Cerebellar cortex (tissue), 1 donor: ENCODE measurements at places on chromosomes 4 and X.
A peak's percentile ranks its signal among the peaks of the same experiment; 100 is the strongest.

- DNase-seq: peak; percentile 61
These were observed 68.0 kb downstream of the NOCT start for GRCh38 chr4:139083607-139083955.

DNA sequence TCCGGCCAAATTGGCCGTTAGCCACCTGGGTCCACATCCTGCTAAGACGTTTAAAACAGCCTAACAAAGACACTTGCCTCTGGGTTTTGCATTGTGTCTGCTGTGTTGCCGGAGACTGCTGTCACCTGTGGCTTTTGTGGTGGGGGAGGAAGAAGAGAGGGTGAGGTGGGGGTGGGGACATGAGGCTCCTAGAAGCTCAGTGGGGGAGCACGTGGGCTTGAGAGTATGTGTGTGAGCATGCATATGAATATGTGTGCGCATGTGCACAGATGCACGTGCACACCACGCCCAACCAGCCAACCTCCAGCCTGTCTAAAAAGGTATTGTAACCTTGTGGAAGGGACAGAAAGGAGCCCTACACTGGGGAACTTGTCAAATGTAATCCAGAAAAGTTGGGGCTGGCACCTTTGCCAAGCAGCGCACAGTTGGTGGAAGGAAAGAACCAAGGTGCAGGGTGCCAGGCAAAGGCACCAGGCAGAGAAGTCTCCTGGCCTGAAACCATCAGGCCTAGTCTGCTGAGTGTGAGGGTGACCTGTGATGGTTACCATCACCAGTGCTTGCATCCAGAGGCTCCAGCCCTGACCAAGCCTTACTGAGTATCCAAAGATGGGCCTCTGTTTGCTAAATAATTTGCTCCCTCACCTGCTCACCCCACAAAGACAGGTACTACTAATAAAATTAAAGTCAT is 10.1 kb upstream of the SASH3 start:
- DNase-seq: no peak

DNA sequence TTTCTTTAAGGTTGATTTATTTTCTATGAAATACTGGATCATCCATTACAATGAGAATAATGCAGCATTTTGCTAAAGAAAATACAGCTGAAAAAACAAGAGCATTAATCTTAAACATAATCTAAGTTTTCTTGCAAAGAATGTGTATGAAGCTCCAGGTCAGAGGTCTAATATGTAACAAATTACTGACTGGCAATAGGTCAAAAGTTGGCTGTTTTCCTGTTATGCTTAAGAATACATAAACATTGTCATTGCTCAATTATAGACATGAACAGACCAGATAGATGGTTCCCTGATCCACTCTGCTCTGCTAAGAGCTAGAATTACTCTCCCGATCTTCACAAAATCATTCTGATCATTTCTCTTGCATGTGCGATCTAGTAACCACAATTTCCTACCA is 718.6 kb downstream of the PDHA2 start:
- no peak for DNase-seq

DNA sequence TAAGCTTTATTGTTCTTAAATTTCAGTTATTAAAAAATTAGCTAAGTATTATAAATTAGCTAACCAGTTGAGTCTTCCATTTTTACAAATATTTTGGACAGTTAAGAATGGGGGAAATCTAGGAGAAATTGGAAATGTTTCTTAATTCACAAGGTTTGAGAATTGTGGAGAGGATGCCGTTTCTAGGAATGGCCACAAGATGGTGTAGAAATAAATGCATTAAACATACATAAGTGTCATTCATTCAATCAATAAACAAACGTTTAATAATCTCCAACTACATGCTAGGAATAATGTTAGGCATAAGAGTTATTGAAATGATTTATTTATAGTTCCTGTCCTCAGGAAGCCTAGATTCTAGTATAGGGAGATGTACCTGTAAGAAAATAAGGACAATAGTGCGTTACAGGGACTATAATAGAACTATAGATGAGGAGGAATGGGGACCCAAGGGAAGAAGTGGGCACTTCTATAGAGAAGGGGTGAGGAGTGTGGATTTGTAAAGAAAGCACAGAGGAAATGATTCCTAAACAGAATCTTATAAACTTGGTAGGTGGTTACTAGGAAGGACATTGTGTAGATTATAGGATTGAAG is 195.7 kb upstream of the ANK2 start:
- no peak for DNase-seq

GRCh38 chrX:72271812-72272211 is 5.2 kb downstream of the RPS4X start:
- DNase-seq: no peak

DNA sequence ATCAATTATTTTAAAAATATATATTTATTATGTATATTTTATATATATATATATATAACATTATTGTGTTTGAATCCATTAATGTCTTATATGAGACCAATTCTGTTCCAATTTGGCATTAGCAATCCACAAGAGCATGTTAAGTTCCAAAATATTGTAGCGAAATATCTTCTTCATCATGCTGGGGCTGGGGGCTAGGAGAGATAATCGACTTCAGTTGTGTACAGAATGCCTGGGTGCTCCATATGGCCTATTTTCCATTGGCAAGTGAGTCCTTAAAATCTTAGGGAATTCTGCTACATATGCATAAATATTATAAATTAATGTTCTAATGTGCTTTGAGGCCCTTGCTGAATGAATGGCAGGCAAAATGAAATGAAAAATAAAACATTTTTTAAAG is 117.7 kb downstream of the PCDH7 start:
- no peak for DNase-seq

DNA sequence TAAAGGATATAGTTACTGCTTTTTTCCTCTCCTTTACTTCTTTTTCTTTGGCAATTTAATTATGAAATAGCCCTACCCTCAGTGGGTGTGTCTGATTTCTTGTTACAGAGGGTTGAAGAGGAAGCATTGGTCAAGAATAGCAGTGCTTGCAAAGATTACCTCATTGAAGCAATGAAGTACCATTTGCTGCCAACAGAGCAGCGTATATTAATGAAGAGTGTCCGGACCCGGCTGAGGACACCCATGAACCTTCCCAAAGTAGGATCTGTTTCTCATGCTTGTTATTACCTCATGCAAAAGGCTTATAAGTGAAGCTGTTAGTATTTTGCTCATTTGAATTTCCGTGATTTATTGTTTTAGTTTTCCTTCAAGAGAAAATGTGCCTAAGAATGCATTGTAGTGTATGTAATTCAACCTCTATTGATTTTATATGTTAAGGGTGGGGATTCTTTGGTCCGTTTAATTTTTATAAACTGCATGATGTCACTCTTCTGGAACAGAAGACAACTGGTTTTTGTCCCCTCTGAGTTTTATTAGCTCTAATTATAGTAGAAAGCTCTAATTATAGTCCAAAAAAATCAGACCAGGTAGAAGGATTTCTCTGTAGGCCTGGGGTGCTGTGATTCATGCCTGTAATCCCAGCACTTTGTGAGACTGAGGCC is 27.9 kb upstream of the MSMO1 start:
- no peak for DNase-seq

DNA sequence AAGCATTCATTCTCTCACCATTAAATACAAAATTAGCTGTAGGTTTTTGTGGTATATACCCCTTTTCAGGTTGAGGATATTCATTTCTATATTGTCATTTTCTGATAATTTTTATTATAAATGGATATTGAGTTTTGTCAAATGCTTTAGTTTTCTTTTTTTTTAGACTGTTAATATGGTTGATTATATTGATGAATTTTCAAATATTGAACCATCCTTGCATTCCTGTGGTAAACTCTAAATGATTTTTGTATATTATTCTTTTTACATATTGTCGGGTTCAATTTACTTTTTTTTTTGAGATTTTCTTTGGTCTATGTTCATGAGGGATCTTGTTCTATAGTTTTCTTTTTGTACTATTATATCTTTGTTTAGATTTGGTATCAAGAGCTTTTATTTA is 165.1 kb downstream of the GPAT3 start:
- no peak for DNase-seq

- no peak for DNase-seq
These were observed 2039.9 kb upstream of the TENM3 start for GRCh38 chr4:180203349-180203748.

DNA sequence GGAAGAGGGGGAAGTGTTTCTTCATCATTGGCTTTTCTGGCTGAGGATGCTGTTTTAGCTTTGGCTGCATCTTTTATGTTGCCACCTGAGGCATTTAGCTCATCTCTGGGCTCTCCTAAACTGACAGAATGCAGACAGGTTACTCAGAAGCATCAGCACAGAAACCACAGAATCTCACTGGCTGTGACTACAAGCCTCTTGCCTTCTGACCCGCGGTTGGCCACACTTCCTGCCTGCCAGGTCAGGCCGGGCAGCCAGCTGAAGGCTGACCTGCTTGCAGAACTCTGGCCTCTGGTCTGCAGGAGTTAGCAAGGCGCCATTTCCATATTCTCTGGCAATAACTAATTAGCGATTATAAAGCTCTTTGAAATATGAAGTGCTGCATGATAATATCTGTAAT is 366.5 kb downstream of the MID1IP1 start:
- DNase-seq: no peak

DNA sequence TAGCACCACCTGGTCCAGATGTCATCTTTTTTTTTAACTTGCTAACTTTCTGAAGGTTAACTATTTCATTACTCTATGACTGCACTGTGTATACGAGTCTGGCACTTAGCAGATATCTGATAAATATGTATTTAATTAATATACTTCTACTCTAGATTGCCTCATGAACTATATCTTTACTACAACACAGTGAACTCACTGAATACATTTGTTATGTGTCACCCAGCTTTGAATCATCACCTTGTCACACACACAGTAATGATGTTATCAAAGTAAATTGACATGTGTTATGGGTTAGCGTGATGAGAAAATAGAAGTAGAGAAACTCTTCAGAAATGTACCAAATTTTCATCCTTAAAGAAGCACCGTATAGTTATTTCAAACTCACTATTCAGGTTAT is 419.3 kb upstream of the ADGRL3 start:
- no peak for DNase-seq

DNA sequence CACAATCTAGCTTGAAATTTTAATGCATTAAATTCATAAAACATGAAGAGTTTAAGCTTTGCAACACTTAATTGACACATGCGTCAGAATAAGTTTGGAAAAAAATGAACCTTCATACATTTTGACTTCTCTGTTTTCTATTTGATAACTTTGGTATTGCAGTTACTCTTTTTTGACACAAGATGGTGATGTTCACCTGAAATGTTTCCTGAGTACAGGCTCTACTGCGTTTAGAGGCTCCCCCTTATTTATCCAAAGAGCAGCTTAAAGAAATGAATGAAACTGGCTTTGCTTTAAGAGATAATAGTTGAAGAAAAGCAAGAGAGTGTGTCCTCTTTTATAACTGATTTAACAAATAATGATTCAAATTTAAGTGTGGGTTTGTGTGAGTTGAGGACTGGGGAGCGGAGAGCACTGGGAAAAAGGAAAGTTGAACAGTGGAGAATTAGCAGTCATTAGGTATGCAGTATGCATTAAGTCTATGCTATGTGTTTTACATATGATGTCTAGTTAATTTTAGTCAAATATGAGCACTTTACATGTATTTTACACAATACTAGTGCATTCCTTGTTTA is 180.6 kb upstream of the NUDT6 start:
- DNase-seq: peak; percentile 62

DNA sequence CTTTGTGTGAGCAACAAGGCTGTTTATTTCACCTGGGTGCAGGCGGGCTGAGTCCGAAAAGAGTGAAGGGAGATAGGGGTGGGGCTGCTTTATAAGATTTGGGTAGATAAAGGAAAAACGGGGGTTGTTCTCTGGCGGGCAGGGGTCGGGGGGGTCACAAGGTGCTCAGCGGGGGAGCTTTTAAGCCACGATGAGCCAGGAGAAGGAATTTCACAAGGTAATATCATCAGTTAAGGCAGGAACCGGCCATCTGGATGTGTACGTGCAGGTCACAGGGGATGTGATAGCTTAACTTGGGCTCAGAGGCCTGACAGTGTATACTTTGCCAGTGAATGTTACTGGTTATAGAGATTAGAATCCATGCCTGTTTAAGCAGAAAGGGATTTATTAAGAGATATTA is 19.7 kb upstream of the SPCS3 start:
- DNase-seq: no peak

DNA sequence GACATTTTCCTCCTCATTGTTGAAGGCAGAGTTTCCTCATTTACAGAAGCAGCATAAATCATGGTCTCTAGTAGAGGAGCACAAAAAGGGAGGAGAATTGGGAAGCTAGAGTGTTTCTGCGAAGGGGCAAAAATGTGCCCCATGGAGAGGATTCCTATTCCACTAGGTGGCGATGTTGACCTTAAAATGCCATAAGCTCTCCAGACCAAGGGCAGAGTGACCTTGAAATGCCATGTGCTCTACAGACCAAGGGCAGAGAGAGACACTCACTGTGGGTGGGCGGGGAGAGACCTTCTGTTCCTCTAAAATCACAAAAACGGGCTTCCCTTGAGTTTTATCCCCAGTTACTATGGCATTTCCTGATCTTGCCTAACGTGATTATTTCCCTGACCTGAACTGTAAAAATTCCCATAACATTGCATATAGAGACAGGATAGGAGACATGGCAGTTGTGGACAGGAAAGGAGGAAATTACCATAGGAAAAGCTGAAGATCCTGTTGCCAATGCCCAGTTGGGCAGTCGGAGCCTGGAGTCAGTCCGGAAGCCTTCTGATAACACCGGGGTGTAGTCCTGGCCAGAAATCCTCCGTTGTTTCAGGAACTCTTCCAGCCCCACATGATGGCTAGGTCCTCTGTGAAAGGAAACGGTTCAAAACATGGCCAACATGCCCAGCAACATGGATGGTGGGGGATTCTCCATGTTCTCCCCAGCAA is 567.7 kb downstream of the MAGEB5 start:
- peak; percentile 3 for DNase-seq

- no peak for DNase-seq
These were observed 93.3 kb upstream of the TBC1D9 start for GRCh38 chr4:140849526-140849925.

DNA sequence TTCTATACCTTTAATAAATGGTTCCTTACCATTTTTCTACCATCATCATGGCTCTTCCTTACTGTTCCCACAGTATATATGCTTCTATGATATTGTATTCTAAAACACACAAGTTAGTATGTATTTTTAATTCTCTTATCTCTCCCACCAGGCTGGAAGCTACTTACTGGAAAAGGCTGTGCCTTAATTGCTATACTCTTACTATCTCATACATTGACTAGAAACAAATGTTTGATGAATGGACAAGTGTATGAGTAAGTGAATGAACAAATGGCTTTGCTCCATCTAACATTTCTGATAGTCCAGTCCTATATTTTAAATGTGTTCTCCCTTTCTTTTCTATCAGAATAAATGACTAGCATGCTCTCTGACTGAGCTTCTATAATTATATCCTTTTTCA is 320.8 kb upstream of the RASGEF1B start:
- DNase-seq: no peak

DNA sequence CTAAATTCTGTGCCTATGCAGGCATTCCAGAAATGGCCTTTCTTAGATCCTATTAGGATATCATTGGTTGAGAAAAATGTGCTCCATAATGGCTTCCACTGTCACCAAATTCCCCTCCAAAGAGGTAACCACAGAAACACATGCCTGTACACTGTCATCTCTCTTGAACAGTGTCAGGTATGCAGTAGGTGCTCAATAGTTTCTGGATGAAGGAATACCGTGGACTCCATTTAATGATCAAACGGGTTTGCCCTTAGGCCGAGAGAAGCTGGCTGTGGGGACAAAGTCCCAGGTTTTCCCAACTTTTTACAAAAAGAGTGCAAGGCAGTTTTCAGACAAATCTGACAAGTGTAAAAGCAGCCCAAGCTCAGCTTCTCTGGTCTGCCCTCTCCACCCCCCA is 16.5 kb upstream of the MTM1 start:
- DNase-seq: no peak
